Hematopoietic multipotent progenitor cell treated with erythropoietin and hydrocortisone succinate and interleukin-3 and kit ligand, for 6 days (in vitro differentiated cells): ENCODE measurements at places on chromosomes 6 and 20.

- no peak for DNase-seq
These were observed 31.1 kb downstream of the NFYA start for GRCh38 chr6:41103847-41104246.

- DNase-seq: no peak
These were observed 77.7 kb downstream of the SHLD1 start for GRCh38 chr20:5827861-5828260.

GRCh38 chr6:33277663-33278391 is 904 bp downstream of the B3GALT4 start:
- DNase-seq: peak; percentile 45

DNA sequence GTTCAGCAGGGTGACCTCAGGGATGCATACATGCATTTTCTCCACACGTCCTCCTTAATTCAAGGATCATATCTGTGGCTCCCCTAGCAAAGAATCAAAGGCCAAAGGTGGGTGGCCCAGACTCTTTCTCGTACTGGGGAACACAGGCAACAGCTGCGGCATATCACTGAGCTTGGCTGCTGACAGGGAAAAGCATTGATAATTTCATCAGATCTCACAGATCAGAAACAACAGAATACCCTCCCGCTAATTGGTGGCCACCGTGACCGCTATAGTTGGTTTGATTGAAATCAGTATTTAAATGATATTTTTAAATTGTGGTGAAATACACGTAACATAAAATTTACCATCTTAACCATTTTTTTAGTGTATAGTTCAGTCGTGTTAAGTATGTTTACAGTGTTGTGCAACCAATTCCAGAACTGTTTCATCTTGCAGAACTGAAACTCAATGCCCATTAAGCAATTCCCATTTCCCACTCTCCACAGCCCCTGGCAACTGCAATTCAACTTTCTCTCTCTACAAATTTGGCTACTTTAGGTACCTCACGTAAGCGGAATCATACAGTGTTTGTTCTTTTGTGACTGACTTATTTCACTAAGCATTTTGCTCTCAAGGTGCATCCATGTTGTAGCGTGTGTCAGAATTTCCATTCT is 74.7 kb upstream of the TMEM170B start:
- no peak for DNase-seq

DNA sequence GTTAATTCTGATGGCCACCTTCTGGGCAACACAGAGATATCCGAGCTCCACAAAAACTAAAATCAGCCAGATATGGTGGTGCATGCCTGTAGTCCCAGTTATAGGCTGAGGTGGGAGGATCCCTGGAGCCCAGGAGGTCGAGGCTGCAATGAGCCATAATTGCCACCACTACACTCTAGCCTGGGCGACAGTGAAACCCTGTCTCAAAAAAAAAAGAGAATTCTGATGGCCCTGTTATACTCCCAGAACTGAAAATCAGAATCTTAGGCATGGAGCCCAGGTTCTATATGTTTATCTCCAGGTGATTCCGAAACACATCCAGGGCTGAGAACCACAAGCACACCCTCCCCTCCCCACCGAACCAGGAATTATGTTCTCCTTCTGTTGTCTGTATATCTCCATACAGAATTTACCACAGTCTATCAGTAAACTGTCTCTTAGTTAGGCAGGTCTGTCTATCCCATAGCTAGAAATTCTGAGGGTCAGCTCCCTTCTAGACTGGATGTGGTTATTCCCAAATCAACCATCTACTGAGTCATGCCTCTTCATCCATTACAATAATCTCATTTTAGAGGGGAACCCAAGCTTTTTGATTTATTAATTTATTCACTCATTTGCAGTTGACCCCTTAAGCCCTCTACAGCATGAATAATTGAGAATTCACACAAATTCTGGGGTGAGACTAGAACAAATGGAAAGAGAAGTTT is 24.8 kb upstream of the CCND3 start:
- DNase-seq: no peak

GRCh38 chr20:50724851-50725723 is 6.3 kb upstream of the PARD6B start:
- DNase-seq: no peak

GRCh38 chr6:1380625-1381427 is 8.6 kb upstream of the FOXF2 start:
- no peak for DNase-seq

- DNase-seq: no peak
These were observed 1.7 kb upstream of the FAM50B start for GRCh38 chr6:3847521-3847920.

GRCh38 chr20:20440481-20440880 is 72.6 kb downstream of the INSM1 start:
- no peak for DNase-seq

DNA sequence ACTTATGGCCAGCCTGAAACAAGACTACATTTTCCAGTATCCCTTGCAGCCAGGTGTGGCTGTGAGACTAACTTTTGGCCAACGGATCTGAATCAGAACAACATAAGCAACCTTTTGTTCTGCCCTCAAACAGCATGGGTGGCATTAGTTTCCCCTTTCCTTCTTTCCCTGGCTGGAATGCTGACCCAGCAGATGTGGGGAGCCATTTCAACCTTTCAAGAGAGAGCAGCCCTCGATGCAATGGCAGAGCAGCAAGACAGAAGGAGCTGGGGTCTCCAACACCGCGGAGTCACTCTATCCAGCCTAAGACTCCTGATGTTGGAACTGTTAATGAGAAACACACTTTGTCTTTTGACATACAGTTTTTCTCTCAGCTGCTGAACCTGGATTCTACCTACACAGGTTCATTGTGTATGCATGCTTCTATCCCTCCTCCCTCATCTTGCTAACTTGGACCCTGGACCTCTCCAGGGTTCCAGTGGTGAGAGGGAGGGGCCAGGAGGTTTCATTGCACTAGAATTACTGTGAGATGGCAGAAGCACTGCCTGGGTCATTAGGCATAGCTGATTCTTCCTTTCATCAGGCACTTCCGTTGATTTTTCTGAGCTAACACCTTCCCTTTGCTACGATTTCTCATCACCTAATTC is 28.8 kb upstream of the DDR1 start:
- DNase-seq: no peak

DNA sequence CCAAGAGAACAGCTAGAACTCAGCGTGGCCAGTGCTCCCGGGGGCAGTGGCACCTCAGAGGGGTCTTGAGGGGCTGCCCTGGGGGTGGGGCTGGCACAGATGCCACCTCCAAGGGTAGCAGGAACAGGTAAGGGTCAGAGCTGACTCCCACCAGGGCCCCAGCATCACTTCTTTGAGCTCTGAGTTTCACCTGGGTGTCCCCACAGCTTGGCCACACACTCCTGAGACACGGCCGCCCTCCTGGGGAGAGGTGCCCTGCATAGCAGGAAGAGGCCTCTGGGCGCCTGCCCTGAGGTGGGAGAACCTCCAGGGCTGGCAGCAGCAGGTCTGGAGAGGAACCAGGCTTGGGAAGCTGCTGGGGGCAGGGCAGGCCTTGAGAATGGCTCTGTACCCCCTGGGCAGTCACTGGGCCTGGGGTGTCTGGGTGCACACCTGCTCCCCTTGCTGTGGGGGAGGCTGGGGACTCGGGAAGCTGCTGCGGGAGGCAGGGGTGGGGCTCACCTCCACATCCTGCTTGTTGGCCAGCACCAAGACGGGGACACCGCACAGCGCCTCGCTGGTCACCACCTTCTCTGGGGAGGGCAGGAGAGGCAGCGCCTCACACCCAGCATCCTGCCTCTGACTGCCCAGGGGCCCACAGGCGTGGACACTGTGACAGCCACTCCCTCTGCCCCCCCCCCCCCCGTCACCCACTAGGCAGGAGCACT is 5.0 kb downstream of the TNFRSF6B start:
- DNase-seq: no peak

DNA sequence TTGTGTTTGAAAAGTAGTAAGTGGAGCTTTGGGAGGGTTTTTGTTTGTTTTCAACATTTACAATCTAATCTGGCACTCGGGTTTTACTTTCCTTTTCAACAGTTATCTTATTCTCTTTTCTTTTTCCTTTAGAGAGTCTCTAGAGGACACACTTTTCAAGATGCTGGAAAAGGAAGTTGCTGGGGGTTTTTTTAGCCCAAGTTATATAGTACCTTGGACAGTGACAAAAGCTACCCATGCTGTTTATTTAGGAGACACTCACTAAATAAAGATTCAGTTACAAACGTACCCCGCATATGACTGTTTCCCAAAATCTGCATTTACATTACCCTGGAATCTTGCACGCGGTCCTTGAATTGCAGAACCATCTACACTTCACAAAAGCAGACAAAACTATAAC is 78.8 kb downstream of the MAP7 start:
- DNase-seq: peak; percentile 19

GRCh38 chr6:112008482-112008881 is 45.4 kb upstream of the CCN6 start:
- DNase-seq: no peak

- no peak for DNase-seq
These were observed 20.9 kb upstream of the SPO11 start for GRCh38 chr20:57308451-57309271.

DNA sequence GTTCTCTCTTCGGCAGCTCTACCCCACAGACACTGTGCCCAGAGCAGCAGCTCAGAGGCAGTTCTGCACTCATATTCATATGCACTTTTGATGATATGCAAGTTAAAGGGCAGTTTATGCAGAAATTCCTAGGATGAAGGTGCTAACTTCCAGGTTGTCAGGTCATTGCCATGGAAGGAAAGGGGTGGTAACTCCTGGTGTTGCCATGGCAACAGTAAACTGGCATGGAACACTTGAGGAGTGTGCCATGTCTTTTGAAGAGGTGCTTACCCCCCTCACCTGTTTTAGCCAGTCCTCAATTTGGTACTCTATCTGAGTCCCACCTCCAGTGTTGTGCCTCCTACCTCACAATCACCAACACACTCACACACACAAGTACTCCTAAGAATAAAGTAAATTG is 539.4 kb upstream of the BTBD3 start:
- DNase-seq: no peak
